ACHN (cell line): ENCODE measurements at places on chromosomes 11 and 22.

- no peak for DNase-seq
Observed at GRCh38 chr22:45518580-45518991, 15.9 kb downstream of the FBLN1 start.

- no peak for DNase-seq
Observed at GRCh38 chr11:56883371-56883987, 105.2 kb upstream of the OR5AK2 start.

DNA sequence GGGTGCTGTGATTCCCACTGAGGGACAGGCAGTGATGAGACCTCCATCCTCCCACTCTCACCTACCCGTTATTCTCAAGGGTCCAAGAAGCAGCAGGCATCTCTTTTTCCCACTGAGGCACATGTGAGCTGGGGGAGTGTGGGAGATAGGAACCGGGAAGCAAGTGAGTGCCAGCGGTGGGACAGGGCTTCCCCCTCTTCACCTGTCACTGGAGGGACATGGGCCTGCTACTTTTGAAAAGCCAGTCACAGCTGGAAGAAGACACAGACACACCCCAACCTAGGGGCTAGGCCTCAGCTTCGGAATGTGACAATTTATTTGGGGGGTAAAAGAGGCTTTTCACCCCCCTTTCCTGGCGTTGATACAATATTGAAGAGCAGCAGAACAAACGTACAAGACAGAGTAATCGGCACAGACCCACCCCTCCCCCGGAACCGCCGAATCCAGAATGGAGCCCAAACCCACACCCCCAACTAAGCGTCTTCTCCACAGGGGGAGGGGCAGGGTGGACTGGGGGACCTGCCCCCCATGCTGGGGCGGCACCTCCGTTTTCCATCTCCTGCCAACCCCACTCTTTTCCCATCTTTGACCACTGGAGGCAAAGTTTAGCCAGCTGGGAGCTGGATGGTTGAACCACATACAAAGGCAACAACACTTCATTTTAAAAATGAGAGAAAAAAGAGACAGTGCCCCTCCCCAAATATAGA, 10.7 kb downstream of the CBX6 start:
- DNase-seq: no peak

DNA sequence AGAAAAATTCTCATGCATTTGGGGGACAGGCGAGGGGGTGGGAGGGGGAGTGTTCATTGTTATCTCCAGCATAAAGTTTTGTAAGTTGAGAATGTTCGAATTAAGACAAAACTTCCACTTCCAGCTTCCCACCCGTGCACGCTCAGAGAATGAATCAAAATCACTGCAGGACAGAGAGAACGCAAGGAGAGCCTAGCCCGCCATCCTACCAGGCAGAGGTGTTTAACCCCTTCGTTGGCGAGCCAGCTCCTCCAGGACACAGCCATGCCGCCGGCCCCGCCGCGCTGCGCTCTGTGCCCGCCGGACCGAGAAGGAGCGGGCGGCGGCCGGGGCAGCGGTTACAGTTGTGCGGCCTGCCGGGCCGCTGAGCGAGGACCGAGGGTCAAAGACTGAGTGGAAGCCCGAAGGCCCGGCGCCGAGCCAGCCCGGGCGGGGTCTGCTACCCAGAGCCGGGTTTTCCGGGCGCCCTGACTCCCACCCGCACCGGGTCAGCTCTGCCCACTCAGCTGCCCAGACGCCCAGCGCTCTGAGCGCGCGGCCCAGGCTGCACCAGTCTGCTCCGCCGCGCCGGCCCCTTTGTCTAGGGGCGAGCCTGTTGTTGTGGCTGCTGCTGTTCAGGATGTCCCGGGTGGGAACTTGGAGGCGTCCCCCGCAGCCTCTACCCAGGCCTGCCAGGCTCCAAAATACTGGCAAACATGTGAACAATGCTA, at the start of gene NOX4:
Gene NOX4 (minus strand): TSS at position 395 of the 710 bp plus-strand sequence. CDS start 129 bp downstream, at position 266.
- DNase-seq: peak; percentile 4

GRCh38 chr11:95659088-95659487, 130.5 kb downstream of the FAM76B start:
- no peak for DNase-seq
